GM23338 (cell line): ENCODE measurements at places on chromosomes 2 and 18.

GRCh38 chr2:43609290-43609918, 13.6 kb upstream of the THADA start:
- peak; percentile 82 for DNase-seq

DNA sequence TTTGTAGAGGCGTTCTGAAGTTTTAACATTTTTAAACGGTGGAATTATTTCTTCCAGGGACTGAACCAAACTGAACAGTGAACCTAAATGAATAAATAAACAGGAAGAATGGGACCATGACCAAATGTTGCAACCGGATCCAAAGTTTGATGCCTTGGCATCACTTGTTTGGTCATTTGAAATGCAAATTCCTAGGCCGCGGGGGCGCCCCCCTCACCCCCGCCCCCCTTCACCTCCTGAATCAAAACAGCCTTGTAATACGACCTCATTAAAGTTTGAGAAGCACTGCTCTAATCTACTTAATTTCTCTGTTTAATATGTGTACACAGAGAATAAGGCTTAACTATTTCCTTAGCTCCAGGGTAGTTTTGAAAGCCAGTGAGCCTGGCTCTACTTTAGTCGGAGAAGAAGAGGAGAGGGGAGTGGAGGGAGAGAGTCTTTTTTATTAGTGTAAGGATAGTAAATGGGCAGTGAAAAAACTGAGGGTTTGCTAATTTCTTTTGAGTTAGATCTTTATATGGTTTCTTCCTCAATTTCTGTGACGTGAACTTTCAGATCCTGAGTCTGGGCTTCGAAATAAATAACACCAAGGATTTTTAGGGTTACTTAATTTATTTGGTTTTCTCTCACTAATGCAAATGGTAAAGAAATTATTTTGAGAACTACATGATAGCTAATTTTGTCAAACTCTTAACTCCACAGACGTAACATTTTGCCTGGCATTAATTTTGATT, 5.7 kb downstream of the C2orf80 start:
- DNase-seq: peak; percentile 50

DNA sequence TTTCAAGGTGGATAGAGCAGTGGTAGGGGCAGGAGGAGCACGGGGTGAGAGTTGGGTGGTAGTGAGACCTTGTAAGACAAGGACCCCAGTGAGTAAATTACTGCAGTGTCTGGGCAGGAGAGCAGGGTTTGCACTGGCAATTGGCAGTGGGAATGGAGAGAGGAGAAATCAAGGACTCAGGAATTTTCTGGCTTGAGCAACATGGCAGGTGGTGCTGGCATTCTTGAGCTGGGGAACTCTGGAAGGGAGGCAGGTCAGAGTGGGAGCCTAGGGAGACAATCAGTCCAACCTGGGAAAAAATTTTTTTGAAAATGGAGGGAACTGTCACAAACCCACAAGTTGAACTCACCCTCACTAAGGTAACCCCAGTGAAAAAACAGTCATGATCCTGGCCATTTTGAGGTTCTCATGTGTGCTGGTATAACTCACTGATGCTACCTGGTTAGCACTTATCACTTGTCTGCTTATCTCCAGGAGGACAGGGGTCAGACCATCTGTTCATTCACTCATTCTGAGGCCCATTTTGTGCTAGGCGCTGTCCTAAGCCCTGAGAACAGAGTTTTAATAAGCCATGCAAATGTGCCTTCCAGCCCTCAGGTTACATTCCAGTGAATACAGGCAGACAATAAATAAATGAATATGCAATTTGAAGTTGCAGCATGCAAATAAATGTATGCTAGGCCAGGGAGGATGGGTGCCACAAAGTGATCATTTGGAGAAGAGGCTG, 92.2 kb upstream of the SEC11C start:
- DNase-seq: no peak

GRCh38 chr2:47093626-47094025, 61.5 kb downstream of the STPG4 start:
- no peak for DNase-seq

DNA sequence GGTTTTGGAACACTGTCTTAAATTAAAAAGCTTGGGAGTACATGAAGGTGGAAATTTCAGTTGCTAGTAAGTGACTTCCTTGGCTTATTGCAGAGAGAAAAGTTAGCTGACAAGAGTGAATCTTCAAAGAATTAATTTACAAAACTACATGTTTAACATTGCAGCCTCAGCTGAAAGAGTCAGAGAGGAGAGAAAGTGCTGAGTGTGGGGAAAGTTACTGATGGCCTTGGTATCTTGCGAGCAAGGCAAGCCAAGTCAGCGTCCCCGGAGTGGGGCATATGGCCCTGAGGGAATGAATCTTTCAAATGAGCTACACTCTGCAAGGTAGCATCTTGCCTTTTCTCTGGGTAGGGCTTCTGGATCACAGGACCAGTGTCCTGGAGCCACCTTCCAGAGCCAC, 131.3 kb downstream of the LPIN1 start:
- no peak for DNase-seq

- DNase-seq: no peak
Measured at GRCh38 chr2:137947032-137947727, 17.1 kb upstream of the HNMT start.

- no peak for DNase-seq
Measured at GRCh38 chr2:159735648-159736047, 23.3 kb downstream of the MARCHF7 start.

DNA sequence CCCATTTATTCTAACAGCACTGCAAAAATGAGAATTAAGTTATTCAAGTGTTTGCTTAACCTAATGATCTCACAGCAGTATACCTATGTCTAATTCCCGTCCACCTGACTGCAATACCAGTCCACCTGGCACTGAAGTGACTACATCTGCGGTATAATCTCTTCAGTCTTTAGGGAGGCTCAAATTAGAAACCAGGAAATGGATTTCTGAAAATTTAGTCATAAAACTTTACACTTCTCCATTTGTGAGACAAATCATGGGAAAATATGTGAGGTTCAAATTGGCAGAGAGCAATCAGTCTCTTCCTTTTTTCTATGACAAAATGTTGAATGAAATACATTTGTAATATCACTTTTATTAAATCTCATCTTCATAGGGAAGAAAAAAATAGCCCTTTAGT, 33.0 kb downstream of the FTCDNL1 start:
- no peak for DNase-seq

- no peak for DNase-seq
Measured at GRCh38 chr2:146031158-146031557, 1511.2 kb upstream of the ZEB2 start.

DNA sequence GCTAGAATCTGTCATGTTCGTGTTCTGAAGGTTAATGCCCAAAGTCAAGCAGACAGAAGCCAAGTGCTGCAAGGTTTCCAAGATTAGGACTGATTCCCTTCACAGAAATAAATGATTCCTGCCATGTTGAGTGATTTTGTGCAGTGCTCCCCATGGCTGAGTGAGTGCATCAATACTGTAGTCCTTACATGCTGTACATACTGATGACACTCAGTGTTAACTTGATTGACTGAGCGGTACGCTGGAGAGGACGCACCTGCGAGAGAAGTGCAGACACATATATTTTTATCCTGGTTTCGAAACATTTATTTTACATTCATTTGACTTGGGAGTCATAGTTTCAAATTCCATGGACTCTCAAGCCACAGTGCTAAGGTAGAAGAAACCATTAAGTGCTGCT, 92.0 kb downstream of the ASXL3 start:
- no peak for DNase-seq

DNA sequence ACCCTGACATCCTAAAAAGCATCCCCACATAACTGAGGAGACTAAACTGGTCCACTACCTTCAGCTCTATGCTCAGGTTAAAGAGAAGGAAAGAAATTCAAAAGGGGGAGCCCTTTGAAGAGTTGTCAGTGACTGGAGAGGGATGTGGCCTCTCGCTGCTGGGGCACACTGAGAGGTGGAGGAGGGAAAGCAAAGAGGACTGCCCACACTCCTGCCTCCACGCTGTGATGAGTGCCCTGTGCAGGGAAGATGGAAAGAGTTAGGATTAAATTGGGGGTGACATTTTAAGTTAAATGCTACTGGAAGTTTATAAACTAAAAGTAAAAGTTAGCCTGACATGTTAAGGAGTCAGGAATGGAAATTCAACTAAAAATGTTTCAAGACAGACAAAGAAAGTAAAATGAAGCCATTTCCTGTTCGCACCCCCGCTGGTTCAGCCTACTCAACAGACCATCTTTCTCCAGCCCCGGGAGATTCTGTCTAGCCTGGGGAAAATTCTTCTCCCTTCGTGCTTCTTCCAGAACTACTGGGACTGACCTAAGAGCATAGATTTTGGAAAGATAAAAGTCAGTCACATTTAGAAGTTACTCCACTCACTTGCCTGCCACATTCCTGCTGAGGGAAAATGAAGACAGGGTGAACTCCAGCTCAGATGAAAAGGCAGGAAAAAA, 17.8 kb upstream of the INO80C start:
- DNase-seq: peak; percentile 28

DNA sequence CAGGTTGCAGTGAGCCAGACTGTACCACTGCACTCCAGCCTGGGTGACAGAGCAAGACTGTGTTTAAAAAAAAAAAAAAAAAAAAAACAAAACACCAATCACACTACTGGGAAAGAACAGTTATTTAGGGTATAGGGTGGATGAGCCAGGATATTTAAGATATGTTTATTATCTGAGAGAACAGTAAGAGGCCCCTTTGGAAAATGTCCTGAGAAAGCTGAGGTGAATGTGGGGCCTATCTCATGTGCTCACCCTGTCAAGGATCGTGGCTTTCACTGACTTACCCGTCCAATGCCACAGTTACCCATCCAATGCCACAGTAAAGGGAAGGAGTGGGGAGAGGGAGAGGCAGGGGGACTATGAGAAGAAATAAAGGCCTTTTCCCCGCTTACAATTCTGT, 19.9 kb upstream of the ENOSF1 start:
- no peak for DNase-seq

GRCh38 chr2:115057473-115057872, 615.0 kb downstream of the DPP10 start:
- no peak for DNase-seq

- DNase-seq: no peak
Measured at GRCh38 chr18:35817604-35818352, 154.7 kb upstream of the RMP24 start.

GRCh38 chr2:216222650-216223352, 113.7 kb downstream of the XRCC5 start:
- peak; percentile 63 for DNase-seq

DNA sequence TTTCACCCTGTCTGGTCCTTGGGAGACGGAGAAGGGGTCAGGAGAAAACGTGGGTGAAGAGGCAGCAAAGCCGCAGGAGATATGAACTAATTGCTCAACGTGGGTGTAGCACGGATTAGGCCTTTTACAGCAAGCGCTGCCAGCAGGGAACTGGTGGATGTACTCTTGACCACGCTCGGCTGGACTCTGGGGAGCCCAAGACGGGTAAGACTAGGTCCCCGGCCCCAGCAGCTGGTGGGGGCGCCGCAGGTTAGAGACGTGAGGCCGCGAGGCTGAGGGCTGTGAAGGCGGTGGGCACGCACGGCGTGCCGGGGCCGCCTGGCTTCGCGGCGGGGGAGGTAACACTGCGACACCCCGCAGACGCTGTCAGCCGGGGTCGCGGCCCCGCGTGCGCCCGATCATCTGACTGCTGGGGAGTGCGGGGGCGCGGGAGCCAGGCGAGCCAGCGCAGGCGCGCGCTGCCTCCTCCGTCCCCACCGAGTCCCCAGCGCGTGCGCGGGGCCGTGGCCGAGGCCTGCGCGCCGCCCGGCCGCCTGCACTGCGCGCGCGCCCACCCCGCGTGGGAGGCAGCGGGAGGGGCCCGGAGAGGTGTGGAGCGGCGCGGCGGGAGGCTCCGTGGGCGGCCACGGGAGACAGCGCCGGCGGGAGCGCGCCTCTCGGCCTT, at the start of gene CLIP4:
Gene CLIP4 (plus strand): TSS at position 470 of the 664 bp plus-strand sequence. CDS start 5,974 bp downstream, outside the sequence.
- peak; percentile 57 for DNase-seq

DNA sequence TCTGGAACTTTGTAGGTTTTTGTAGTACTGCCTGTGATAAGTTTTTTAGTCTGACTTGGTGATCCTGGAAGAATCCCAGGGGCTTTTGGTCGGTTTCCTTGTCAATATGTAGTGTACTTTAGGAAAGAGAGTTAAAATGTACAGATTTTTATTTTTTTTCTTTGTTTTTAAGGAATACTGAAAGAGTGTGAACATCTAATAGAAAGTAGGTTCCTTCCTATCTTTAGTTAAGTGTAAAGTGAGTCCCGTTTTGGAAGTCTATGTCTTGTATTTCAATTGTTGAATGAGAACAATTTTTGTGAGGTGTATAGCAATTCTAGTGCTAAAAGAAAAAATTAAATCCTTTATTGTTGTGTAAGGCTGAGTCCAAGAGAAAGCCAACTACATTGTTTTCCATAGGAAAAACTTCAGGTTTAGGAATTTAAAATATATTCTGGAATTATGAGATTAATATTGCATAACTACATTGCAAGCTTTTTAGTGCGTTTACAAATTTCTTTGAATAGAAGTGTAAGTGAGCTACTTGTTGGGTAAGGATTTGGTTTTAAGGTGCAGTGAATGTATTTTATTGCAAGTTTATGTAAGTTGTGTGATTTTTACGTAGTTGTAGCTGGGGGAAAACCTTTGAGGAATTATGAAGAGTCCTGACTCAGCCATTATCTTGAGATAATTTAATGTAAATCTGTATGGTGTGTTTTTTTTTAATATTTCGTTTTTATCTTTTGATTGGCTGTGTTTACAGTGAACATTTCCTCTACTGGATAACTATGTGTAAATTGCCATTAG, 1.7 kb downstream of the VAPA start:
- no peak for DNase-seq

- no peak for DNase-seq
Measured at GRCh38 chr2:113058411-113058994, 495 bp upstream of the IL36RN start.

DNA sequence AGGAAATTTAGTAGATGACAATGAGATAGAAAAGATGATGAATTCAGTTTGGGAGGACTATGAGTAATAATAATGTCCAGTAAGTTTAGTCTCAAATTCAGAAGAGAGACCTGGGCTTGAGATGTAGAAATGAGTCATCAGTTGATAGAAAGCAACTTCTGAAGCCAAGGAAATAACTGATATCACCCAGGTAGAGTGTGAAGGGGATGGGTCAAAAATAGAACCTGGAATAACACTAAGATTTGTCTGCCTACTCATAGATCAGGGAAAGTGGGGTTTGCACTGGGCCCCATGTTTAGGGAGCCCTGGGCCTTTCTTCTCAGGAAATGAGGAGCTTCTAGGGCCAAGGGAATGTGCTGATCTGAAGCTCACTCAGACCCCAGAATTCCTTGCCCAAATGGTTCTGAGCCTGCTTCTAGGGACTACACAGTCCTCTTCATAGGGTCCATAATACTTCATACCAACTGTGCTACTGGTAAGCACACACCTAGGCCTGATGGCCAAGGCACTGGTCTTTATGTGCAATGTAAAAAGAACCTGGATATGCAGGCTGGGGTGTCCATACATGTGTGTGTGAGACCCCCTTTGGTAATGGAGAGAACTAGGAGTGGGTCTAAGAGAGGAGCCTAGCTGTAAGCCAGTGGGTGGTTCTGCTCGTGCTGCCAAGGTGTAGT, 141.2 kb downstream of the IKZF2 start:
- no peak for DNase-seq

- DNase-seq: peak; percentile 27
Measured at GRCh38 chr2:127893033-127893432, 7.3 kb upstream of the AMMECR1L start.
